ENCODE measurements at places on chromosomes 7 and 10.

GRCh38 chr7:27399791-27400567, 157.4 kb downstream of the EVX1 start:
- no peak for DNase-seq

DNA sequence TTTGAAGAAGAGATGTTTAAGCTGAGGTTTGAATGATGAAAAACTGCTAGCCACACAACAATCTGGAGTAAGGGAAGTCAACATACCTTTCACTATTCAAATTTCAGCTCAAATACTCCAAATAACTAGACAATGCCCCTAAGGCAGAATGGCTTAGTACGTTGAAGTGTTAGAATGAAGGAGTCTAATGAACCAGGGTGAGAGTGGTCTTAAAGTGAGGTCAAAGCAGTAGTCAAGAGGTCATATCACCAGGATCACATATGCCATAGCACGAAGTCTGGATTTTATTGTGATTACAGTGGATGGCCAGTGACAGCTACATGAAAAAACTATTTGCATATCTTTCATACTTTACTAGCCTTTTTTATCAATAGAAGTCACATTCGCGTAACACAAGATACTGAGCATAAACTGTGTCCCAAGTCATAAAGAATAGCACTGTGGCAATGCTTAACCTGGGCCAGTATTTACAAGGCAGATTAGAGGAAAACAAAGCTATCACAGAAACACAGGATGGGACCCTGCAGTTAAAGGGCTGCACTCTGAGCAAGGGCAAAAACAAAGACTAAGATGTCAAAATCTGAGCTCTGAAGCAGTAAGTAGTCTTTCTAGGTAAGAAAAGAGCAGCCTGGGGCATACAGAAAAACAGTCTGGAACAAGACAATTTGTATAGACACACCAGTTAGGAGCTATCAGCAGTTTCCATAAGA, 61.5 kb downstream of the HYCC1 start:
- DNase-seq: no peak

- no peak for DNase-seq
Observed at GRCh38 chr10:104255311-104255981, 754 bp downstream of the GSTO1 start.

DNA sequence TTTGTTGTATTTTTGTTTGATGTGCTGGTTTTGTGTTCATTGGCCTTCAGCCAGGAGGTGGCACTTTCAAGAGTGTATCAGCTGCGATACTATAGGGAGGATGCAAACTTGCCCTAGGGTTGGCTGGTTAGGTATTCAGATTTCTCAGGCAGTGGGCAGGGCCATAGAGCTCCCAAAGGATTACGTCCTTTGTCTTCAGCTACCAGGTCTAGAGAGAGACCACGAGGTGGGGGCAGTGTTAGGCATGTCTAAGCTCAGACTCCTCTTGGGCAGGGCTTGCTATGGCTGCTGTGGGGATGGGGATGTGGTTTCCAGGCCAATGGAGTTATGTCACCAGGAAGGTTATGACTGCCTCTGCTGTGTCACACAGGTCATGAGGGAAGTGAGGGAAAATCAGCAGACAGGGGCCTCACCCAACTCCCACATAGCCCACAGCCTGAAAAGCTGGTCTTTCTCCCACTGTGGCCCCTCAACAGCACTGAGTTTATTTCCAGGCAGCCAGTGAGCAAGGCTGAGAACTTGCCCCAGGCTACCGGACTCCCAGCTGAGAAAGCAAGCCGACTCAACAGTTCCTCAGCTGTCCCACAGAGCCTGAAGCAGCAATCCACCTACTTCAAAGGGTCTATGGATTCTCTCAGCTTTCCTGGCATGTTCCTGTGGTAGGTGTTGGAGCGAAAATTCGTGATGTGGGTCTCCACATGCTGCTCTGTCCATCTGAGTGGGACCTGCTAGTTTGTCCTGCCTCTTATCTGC, 227.4 kb upstream of the COBL start:
- no peak for DNase-seq

- no peak for DNase-seq
Observed at GRCh38 chr7:133784486-133785001, 342.6 kb upstream of the LRGUK start.

- DNase-seq: no peak
Observed at GRCh38 chr7:130481898-130482297, 10.0 kb upstream of the MEST start.

DNA sequence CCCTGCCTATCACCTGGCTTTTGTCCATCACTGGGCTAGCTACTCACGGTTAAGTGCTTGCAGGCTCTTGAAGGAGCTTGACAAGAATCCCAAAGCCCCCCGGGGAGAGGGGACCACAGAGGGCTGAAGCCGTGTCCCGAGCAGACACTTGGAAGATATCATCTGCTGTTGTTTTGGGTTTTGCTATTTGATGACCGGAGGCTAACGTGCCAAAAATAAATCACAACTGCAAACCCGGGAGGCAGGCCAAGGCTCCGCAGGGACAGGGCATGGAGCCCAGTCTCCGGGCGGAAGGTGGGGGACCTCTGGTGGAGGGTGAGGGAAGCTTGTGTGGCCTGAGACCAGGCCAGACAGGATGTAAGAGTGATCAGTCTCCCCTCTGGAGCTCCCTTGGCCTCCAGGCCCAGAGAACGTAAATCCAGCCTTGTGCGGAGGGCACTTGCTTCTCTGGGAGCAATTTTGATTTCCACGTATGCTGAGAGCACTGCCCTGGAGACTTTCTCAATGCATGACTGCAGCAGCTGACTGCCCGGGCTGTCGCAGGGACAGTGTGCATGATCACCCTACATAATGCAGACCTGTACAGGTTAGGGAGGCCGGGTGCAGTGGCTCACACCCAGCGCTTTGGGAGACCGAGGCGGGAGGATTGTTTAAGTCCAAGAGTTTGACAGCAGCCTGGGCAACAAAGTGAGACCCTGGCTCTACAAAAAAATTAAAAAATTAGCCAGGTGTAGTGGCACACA, at the start of gene PHKG1:
TSS of gene PHKG1 (minus strand) at position 164 of the 743 bp plus-strand sequence. CDS start 4,011 bp downstream, outside the sequence.
- DNase-seq: peak; percentile 87

- no peak for DNase-seq
Observed at GRCh38 chr10:98608411-98608810, 161.7 kb upstream of the HPS1 start.

- no peak for DNase-seq
Observed at GRCh38 chr10:113291413-113291812, 261.4 kb upstream of the HABP2 start.

DNA sequence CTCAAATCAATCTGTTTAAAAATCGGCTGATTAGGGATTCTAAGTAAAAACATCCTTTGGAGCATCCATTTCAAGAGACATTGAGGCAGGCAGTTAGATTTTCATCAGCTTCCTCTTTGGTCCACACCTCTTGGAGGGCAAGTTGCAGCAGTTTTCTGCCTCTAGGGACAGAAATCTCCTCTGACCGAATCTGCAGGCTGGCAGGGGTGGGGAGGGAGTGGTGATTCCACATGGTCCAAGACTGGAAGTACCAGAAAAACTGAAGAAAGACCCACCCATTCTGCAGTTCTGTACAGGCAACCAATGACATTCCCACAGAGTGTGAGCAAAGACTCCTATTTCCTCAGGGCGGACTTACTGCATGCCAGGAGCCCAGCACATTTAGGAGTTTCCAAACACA, 29.0 kb downstream of the FGFBP3 start:
- no peak for DNase-seq

- no peak for DNase-seq
Observed at GRCh38 chr7:115708013-115708341, 322.6 kb downstream of the TFEC start.

DNA sequence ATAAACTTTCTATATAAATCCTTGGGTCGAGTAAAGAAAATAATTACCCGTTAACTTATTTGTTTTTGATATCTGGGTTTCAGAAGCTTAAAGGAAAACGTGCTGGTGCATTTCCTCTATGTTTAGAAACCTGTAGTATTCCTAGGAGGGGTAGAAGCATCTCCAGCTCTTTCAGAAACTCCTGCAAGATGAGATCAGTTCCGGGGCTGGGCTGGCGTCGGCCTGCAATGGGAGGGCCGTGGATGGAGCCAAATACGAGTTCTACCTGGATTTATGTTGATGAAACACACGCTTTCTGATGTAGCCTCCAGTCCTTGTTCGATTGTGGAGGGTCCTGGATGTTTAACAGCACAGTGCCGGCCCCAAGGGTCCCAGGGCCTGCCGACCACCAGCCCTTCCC, 35.8 kb upstream of the DIP2C start:
- no peak for DNase-seq

DNA sequence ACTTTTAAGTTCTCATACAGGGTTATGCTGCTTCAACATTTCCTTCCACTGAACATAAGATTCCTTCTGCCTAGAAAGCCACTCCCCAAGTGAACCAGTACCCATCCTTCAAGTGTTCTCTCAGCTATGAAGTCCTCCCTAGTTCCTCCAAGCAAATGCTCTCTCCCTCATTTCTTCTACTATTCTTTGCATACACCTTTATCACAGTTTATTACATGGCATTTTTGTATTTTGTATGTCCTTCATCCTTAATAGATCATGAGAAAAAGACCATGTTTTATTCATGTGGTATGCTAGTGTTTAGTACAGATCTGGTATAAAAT, 1.9 kb downstream of the SYPL1 start:
- no peak for DNase-seq

- no peak for DNase-seq
Observed at GRCh38 chr10:46525177-46525823, 31.2 kb downstream of the GPRIN2 start.

DNA sequence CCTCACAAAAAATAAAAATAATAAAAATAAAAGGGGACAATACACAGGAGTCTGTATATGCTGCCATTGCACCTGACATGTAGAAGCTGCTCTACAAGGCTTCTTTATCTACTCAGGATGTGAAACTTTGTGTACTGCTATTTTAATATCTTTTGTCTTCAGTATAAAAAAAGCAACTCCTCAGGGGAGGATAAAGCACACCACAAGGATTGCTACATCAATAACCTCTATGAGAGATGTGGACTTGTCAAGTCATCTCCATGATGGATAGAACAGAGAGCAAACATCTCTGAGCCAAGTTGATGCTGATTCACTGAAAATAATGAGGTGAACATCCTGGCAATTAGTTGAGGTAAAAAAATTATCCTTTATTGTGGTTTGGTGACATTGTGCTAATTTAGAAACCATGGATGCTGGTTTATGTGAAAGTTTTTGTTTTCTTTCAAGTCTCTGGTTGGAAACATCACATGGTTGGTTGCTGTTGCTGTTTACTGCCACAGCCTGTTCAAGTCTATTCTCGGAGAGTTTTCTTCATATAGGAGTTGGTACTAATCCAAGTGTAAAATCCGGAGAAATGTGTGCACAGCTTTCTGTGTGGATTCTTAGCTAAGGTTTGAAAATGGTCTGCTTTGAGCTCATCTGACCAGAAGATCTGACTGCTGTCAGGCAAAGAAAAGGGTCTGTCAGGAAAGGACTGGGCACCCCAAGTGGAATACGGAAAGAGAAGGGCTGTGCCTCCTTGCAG, 1.5 kb upstream of the HECW1 start:
- DNase-seq: no peak

- no peak for DNase-seq
Observed at GRCh38 chr10:28241741-28242399, 61.0 kb downstream of the MPP7 start.

DNA sequence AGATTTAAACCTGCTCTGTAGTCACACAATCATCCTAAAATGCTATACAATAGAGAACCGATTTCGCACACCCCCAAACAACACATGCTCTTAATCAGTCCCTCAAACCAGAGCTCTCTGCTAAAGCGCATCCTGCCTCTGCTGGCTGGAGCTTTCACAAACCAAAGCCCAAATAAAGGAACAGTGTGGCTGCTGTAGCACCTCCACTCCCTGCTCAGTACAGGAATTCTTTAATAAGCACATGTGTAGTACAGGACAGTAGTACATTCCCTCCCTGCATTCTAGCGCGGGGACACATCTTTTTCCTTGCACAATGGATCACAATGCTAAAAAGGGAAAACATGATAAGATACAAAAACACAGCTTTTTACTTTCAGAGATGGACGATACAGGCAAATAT, 684.6 kb downstream of the MAGI2 start:
- DNase-seq: no peak

DNA sequence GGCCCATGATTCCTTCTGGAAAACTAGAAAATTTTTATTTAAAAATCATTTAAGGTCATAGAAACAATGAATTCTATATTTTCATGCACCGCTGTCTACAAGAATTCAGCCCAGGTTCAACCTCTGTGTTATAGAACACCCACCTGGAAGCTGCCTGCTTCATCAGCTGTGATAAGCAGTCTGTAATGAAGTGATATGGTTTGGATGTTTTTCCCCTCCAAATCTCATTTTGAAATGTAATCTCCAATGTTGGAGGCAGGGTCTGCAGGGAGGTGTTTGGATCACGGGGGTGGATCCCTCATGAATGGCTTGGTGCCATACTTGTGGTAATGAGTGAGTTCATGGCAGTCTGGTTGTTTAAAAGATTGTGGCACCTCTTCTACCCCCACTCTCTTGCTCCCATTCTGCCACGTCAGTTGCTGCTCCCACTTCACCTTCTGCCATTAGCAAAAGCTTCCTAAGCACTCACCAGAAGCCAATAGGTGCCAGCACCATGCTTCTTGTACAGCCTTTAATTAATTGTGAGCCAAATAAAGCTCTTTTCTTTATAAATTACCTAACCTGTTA, 55.6 kb downstream of the MRPL32 start:
- DNase-seq: no peak

DNA sequence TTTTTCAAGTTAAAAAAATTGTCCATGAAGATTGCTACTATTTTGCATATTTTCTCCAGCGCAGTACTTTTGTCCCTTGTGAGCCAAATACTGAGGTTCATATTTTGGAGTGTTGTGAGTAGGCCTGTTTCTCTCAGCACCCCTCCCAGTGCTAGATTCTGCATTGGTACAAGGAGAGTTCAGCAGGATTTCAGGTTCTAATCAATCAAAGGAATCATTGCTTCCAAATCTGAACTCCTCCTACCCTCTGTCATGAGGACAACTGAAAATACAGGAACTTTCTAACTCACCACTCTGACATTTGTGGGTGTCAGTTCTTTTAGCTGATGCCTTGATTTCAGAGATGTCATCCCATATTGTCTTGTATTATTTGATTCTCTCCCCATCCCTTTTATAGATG, 299.9 kb downstream of the FZD1 start:
- no peak for DNase-seq

GRCh38 chr7:2541291-2542010, 13.9 kb downstream of the BRAT1 start:
- DNase-seq: no peak

GRCh38 chr7:89334797-89335196, 539.3 kb upstream of the TEX47 start:
- no peak for DNase-seq

DNA sequence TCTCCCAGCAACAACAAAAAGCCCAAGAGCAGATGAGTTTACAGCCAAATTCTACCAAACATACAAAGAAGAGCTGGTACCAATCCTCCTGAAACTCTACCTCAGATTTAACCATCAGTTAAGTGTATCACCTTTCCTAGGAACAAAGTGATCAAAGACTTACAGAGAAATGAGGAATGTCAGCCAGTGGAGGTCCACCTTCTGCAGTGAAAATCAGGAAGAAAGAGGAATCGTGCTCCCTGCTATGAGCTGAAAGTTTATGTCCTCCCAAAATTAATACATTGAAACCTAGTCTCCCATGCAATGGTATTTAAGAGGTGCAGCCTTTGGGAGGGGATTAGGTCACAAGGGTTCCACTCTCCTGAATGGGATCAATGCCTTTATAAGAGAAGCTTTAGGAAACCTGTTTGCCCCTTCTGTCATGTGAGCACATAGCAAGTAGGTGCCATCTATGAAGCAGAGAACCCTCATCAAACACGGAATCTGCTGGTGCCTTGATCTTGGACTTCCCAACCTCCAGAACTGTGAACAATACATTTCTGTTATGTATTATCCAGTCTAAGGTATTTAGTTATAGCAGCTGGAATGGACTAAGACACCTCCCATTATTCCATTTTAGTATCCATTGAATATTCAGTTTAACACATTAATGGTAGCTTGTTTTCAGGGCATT, 139.0 kb upstream of the FZD8 start:
- DNase-seq: no peak
